GM13977 (cell line): ENCODE measurements at places on chromosomes 12 and 14.
A peak's percentile ranks its signal among the peaks of the same experiment; 100 is the strongest.

- no peak for DNase-seq
These were observed 53.5 kb downstream of the DGLUCY start for GRCh38 chr14:91167380-91167770.

- DNase-seq = peak; percentile 90
These were observed 7.2 kb upstream of the ANKRD9 start for GRCh38 chr14:102516531-102517391.

GRCh38 chr14:99986396-99986795, 78.8 kb upstream of the EVL start:
- no peak for DNase-seq

- peak; percentile 26 for DNase-seq
These were observed 701 bp downstream of the SPRING1 start for GRCh38 chr12:116736962-116737773.

GRCh38 chr12:2836574-2836973, 1.7 kb upstream of the NRIP2 start:
- DNase-seq = no peak
